Left lung (tissue), 14 donors: ENCODE measurements at places on chromosomes 4 and X.

DNA sequence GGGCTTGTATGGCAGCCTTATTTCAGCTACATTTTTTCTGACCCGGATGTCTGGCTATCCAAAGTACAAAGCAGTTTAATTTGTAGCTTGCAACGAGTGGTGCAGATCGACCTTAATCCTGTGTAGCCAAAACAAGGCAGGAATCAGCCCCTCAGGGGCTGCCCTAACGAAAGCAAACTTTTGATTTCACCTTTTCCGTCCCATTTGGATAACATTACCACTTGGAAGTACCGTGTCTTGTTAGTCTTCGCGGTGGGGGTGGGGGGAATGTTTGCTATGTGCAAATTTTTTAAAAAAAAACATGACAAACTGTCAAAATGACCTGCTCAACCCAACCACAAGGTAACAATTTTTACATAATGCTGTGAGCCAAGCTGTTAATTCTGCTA lies 766 bp upstream of the DNAJB14 start:
- DNase-seq: no peak

GRCh38 chr4:87118826-87119225 lies 101.6 kb downstream of the KLHL8 start:
- DNase-seq: no peak

GRCh38 chr4:59060002-59060846 lies 1950.0 kb upstream of the IGFBP7 start:
- DNase-seq: no peak

GRCh38 chr4:3520796-3521600 lies 11.2 kb downstream of the LRPAP1 start:
- peak; percentile 28 for DNase-seq

DNA sequence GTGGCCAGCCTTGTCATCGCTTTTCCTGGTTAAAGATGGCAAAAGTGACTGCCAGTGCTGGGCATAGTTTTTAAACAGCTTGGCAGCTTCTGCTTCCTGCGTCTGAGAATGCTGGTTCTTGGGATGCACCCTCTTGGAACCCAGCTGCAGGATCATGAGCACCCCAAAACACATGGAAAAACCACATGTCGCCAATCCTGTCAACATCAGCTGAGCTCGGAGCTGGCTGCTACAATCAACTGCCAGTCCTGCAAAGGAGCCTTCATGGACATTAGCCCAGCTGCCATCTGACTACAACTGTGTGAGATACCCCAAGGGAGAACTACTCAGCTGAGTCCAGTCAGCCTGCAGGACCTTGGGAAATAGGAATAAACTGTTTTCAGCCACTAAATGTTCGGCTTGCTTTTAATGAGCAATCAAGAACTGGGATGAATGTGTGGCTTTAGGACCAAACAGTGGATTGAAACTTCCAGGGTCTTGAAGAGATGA lies 31.0 kb downstream of the OSTC start:
- no peak for DNase-seq

GRCh38 chr4:8188085-8188484 lies 11.0 kb upstream of the SH3TC1 start:
- DNase-seq: peak; percentile 68

- DNase-seq: no peak
These were observed 819.3 kb downstream of the PCDH7 start for GRCh38 chr4:31539284-31540069.
